ENCODE measurements at places on chromosomes 5 and 9.

GRCh38 chr5:73158313-73158712 lies 14.7 kb upstream of the TMEM174 start:
- no peak for DNase-seq

DNA sequence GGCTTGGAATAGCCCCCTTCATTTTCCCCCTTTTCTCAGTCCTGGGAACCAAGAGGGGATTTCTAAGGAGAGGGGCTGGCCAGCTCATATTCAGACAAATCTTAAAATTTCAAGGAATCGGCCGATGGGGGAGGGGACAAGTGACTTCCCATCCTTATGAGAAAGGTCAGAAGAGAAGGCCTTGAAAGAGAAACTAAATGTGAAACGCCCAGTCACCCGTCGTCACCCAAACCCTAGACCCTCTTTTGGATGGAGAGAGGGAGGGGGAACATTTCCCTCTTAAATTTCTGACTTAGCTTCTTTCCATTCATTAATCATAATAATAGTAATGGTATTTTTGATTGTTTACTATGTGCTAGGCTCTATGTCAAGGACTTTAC lies 850 bp upstream of the CCL19 start:
- no peak for DNase-seq

GRCh38 chr9:26566141-26566540 lies 326.5 kb downstream of the CAAP1 start:
- DNase-seq, result no peak

DNA sequence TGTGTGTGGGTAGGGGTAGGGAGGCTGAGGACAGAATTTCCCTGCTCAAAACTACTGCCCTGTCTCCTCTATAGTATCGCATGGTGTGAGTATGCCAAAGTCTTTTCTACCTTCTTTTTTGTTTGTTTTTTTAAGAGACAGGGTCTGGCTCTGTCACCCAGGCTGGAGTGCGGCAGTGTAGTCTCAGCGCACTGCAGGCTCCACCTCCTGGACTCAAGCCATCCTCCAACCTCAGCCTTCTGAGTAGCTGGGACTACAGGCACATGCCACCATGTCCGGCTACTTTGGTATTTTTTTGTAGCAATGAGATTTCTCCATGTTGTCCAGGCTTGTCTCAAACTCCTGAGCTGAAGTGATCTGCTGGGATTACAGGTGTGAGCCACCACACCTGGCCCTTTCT lies 2.5 kb downstream of the SRP19 start:
- DNase-seq, result no peak

GRCh38 chr5:173752653-173753052 lies 135.5 kb upstream of the CPEB4 start:
- DNase-seq, result no peak

- DNase-seq, result peak; percentile 57
These were observed 91.1 kb downstream of the TARS1 start for GRCh38 chr5:33531824-33532223.

GRCh38 chr9:3477236-3477834 lies 48.5 kb downstream of the RFX3 start:
- DNase-seq, result no peak

- DNase-seq, result no peak
These were observed 328.2 kb upstream of the GRAMD2B start for GRCh38 chr5:126094991-126095390.

DNA sequence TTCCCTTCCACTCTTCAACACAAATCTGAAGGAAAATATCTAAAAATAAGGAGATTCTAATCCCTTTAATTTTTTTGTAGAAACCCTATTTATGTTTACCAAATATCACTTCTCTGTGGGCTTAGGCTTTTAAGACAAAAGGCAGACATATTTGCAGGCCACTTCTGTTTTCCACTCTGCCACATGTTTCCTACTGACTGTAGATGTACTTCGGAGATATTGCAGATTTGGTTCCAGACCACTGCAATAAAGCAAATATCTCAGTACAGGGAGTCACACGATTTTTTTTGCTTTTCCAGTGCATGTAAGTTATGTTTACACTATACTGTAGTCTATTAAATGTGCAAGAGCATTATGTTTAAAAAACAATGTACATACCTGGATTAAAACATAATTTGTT lies 219.0 kb downstream of the SREK1 start:
- no peak for DNase-seq

DNA sequence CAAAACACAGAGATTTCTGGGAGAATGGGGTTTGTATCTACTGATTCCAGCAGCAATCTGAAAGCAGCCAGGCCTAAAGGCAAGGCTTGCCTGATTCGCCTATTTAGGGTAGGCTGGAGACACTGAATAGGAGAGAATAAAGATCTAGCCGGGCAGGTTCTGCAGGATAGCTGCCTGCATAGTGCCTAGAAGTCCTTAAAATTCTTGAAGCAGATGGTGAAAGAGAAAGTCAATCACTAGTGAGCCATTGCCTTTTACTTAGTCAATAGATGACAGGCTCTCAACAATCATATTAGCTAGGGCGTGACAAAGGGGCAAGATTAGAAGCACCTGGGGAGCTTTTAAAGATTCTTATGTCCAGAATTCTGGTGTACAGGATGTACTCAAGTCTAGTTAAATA lies 522.7 kb downstream of the HTR1A start:
- no peak for DNase-seq

DNA sequence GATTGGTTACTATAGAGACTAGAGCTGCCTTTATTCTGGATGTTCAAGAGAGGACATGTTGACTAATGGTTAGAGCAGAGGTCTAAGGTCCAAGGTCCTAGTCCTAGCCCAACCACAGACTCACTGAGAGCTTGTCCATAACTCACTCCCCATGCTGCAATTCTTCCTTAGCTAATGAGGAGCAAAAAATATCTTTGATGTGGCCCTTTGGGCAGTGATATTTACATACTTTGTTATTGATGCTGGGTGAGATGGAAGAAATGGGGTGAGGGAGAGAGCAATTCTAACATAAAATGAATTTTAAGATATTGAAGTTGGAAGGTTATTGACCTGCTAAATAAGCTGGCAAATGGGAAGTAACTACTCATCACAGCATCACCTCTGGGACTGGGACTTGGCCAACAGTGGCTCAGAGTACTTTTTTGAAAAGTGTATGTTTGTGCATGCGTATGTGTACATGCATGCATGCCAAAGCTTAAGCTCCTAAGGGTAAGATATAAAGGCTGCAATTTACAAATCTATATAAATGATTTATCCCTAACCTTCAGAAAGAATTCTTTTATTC lies 58.0 kb upstream of the ANKRD55 start:
- DNase-seq, result no peak

DNA sequence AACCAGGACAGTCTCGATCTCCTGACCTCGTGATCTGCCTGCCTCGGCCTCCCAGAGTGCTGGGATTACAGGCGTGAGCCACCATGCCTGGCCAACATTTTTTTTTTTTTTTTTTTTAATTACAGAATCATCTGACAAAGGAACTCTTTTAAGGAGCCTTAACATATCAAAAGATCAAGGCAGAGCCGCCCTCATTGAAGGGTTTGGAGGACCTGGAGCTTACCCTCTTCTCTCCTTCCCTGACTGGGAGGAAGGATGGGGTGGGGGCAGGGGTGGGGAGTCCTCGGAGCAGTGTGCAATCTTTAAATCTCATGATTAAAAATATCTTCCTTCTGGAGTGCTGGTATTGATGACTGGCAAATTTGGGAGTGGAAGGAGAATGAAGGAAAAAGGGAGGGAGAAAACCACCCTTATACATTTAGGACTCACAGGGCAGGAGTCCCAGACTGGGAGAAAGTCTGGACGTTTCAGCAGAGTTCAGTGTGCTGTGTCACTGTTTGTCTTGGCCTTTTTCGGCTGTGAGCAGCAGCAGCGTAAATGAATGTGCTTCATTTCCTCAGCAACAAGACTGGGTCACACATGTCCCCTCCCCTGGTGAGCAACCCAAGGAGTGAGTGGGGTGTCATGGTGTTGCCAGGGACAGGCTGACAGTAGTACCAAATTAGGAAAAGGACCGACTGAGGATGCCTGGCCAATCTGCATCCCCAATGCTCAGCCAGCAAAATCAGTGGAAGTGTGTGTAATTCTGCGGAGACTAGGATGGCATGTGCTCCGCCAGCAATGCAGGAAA lies 115.3 kb upstream of the BNC2 start:
- no peak for DNase-seq

GRCh38 chr5:11383506-11384095 lies 520.6 kb downstream of the CTNND2 start:
- no peak for DNase-seq

- DNase-seq, result peak; percentile 97
These were observed 180.4 kb downstream of the GAS1 start for GRCh38 chr9:86766912-86767311.

DNA sequence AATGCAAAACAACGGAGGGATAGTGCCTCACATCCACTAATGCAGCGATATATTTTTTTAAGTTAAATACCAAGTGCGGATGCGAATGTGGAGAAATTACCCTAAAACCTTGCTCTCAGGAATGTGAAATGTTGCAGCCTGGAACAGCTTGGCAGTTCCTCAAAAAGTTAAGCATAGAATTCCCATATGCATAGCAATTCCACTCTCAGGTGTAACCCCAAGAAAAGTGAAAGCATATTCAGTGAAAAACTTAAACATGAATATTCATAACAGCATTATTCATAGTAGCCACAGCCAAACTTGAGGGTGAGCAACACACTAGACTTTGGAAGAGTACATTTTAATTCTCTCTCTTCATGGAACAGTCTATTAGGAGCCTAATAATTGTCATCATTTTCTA lies 83.2 kb upstream of the ICE1 start:
- no peak for DNase-seq

DNA sequence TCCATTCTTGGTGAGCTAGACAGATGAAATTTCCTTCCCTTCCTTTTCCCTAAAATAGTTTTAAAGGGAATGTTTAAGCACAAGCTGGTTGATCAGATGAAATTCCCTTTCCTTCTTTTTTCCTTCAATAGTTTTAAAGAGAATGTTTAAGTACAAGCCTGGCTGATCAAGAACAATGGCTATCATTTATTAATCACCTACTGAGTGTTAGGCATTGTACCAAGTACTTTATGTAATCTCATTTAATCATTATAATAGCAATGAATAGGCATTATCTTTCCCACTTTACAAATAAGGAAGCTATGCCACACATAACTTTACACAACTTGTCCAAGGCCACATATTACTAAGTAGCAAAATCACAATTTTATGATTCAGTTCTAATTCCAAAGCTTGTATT lies 152.0 kb upstream of the ACOT12 start:
- DNase-seq, result no peak

Measured in SK-MEL-5 (cell line).